ENCODE measurements at places on chromosomes 11 and 22.

DNA sequence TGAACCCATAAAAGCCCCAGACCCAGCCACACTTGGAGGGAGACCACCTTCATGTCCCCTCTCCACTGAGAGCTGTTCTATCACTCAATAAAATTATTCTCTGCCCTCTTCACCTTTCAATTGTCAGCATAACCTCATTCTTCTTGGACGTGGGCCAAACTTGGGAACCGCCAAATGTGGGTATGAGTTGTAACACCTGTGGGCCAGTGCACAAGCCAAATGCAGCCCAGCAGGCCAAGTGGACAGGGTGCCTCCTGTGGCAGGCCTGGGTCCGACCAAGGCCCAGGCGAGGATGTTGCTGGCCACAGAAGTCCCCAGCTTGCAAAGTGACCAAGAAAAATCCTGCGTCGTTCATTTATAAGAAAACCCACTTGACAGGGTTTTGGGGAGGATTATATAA, 621.2 kb downstream of the METTL15 start:
- DNase-seq = no peak

DNA sequence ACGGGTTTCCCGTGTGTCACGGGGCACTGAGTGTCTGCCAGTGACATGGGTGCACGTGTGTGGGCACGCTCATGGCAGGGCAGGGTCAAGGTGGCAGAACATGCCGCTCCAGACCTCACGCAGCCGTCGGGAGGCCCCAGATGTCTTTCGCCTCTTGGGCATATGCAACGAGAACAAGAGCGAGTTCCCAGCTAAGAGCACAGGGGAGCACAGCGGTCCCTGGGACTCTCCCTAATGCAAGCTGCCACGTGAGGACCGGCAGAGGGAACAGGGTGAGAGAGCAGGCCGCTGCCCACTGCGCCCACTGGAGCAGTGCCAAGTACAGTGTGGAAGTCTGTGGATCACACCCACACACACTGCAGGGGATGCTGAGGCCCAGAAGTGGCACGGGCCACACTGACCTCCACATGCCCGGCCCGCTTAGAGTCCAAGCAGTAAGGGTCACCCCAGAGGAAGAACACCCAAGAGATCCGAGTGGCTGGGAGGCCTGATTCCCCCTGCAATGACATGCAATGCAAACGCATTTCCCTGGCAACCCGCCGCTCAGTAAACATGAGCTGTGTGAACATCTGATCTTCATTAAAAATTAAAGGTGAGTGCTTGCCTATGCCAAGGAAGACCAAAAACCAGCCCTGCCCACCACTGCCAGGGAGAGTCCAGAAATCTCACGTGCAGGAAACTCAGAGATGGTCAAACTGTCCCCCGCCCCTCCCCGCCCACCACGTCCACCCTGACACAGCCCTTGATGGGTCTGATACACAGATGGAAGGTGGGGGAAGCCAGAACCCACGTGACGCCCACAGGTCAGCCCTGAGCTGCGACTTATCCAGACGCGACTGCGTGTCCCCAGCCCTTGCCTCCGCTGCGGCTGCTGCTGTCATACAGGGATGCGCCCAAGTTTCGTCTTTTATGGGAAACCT, 11.7 kb downstream of the CERK start:
- no peak for DNase-seq

- no peak for DNase-seq
Observed at GRCh38 chr11:13450832-13451397, 12.1 kb downstream of the BTBD10 start.

DNA sequence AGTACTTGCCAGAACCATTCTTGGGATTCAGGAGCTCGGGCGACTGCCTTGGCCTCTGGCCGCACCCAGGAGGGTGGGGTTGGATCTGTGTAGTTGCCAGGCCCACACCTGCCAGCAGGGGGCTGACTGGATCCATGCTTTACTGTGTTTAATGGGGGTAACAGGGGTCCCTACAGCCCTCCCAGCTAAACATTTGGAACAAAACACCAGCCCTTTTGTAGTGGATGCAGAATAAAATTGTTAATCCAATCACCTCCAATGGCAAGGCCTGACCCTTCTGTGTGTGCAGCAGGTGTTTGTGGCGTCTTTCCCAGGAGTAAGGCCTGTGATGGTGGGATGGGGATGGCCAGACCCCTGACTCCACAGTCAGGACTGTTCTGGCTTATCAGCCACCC, 22.5 kb downstream of the SUN2 start:
- peak; percentile 43 for DNase-seq

- no peak for DNase-seq
Observed at GRCh38 chr11:32028201-32028600, 62.7 kb upstream of the RCN1 start.

- DNase-seq = no peak
Observed at GRCh38 chr22:19918332-19919106, 23.1 kb upstream of the COMT start.

GRCh38 chr22:46113910-46114517, 36.3 kb upstream of the PPARA start:
- DNase-seq = no peak

- DNase-seq = no peak
Observed at GRCh38 chr11:119872611-119873310, 143.8 kb upstream of the NECTIN1 start.

- DNase-seq = no peak
Observed at GRCh38 chr11:74397501-74398243, 561 bp downstream of the PGM2L1 start.

GRCh38 chr11:35066783-35067423, 72.1 kb upstream of the CD44 start:
- DNase-seq = no peak

DNA sequence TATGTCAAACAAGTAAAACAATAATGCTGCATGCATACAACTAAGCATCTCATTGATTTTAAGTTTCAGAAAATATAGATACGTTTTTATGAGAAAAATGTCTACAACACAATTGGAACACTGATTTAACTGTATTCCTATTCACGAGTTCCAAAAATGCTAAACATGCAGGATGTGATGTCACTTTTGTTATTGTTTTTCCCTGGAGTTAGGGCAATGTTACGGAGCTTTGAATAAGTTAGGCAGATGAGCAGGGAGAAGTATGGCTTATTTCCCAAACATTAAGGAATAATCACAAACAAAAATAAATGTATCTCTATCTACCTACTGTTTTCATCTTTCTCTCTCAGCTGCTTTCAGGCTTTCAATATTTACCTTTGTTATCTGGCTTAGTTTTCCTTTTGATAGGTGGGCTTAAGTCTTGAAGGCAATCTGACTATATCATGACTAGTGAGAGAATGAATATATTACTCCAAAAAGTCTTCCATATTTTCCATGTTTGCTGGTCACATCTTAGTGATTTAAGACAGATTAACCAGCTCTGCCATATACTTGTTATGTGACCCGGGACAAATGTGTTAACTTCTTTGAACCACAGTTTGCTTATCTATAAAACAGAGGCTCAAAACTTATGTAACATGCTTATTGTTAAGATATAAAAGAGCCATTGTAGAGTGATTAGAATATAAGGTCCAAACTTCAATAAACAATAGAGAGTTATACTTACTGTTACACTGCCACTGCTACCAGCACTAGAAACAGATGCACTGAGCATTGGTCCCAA, 854.4 kb upstream of the CCDC90B start:
- DNase-seq = no peak

GRCh38 chr11:106708348-106708747, 309.9 kb downstream of the GUCY1A2 start:
- DNase-seq = no peak

DNA sequence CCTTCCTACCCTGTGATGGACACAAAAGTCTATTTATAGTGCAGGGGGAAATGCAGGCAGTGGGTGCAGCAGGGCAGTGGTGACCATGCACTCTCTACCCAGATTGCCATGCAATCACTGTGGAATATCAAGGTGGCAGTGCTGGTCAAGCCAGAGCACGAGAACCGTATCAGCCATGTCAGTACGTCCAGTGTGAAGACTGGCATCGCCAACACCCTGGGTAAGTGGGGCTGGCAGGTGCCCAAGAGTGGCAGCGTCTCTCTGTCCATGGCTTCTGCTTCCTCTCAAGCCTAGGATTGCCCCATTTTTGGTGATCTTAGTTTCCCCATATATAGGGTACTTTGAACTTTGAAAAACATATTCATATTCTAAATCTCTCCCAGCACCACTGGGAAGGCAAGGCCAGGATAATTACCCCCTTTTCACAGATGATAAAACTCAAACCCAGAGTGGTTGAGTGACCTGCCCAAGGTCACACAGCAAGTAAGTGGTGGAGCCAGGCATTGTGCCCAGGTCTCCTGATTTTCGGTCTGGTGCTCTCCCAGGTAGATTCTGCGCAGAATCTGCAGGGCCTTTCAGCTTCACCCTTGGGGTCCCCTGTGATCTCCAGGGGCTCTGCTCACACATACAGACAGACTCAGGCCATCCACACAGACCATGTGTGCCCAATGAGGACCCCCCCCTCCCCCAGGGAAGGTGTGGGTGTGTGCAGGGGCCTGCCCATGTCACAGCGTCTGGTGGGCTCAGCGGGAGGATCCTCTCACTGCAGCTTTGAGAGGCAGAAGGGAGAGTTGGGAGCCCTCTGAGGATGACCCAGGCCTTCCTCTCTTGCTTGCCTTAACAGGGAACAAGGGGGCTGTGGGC, 7.1 kb downstream of the INPPL1 start:
- no peak for DNase-seq

DNA sequence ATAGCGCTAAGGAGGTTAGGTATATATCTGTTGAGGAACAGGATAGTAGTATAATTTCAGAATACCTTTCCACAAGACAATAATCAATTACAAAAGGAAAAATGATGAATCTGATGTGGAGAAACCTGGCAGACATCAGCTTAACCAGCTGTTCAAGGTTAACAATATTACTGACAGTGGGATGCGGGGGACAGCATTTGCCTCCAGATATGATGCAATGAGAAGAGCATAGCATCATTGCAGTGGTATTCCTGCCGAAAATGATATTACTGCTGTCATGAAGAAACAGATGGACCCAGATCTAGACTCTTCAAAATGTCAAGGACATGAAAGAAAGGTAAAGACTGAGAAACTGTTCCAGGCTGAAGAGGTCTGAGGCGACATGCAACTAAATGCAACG, 49.7 kb downstream of the RBFOX2 start:
- DNase-seq = no peak

GRCh38 chr11:120108154-120108784, 29.6 kb downstream of the TRIM29 start:
- DNase-seq = peak; percentile 40

DNA sequence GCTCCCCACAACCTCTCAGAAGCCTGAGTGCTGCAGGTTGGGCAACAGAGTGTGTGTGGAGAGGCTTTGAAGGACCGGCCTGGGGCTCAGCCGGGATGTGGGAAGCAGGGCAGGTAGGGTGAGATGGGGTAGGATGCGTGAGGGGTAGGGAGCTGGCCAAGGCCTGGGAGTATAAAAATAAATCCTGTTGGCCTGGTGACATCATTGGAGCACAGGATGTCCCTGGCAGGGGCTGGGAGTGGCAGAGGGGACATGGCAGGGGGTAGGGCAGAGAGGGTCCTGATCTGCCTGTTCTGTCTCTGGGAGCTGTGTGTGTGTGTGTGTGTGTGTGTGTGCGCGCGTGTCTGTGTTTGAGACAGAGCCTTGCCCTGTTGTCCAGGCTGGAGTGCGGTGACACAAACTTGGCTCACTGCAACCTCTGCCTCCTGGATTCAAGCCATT, 28.6 kb downstream of the TEF start:
- no peak for DNase-seq

- DNase-seq = no peak
Observed at GRCh38 chr11:93196816-93197379, 893 bp downstream of the SLC36A4 start.

- no peak for DNase-seq
Observed at GRCh38 chr22:50363166-50363802, 20.2 kb downstream of the PPP6R2 start.

GRCh38 chr11:34926101-34926830, 9.8 kb downstream of the PDHX start:
- no peak for DNase-seq

- DNase-seq = no peak
Observed at GRCh38 chr22:29130476-29130875, 57.6 kb downstream of the KREMEN1 start.

- no peak for DNase-seq
Observed at GRCh38 chr11:126992804-126993111, 7.8 kb downstream of the KIRREL3 start.

DNA sequence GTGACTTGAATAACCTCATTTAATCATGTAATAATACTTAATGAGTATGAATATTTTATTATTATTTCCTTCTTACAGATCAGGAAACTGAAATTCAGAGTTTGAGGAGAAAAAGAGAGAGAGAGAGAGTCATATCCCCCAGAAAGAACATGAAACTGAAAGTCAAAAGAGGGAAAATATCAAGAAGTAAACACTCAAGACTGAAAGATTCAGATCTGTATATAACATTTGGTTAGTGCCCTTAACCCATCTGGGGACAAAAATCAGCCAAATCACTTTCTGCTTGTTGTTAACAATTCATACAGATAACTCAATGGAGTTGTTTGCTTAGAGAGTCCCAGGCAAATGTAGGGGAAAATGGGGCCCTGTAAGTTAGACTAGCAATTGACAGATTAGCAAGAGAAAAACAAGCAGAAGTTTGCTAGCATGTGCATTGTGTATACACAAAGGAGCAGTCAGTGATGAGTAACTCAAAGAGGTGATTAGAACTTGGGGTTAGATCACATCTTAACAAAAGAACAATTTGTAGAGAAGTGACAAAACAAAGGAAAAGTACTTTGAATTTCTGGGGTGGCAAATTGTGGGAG, 25.9 kb upstream of the MMP13 start:
- no peak for DNase-seq

DNA sequence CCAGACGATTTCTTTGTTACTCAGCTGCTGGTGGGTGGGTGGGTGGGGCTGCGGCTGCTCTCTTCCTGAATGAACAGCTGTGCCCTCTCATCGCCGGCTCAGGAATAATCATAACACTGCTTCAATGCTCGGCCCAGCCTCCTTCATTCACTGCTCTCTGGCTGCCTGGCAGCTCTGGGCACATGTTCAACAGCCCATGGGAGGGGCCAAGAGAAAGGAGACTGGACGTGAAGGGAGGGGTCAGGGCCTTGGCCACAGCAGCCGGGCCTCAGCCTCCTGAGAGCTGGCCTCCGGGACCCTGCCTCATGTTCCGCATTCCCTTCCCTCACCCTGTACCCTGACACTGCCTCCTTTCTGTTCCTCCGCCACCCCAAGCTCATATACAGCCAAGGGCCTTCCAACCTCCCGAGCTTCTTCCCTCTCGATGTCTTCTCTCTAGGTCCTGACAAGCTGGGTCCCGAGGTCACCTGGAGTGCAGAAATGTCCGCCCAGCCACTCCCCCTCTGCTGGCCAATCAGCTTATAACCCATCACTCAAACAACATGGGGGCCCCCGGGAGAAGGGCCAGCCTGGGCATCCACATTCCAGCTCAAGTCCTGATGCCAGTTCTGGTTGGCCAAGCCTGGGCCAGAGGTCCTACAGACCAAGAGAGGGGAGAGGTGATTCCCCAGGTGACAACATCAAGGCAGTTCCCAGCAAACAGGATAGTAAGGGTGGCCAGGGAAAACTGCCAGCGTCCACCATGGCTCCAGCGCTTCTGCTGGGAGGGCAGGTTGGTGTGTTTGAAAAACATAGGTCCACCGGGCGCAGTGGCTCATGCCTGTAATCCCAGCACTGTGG, 3.2 kb upstream of the CSDC2 start:
- DNase-seq = no peak

Data from stimulated activated CD4-positive, alpha-beta T cell treated with anti-CD3 and anti-CD28 coated beads, Interleukin-4, amount 100 ng/mL, for 4 hours (primary cell).